ENCODE measurements at places on chromosomes 2 and 18. TPM values are rescaled to one million over a fixed set of nuclear protein-coding genes. Genes with fewer than 3 reads are reported as not detected.

DNA sequence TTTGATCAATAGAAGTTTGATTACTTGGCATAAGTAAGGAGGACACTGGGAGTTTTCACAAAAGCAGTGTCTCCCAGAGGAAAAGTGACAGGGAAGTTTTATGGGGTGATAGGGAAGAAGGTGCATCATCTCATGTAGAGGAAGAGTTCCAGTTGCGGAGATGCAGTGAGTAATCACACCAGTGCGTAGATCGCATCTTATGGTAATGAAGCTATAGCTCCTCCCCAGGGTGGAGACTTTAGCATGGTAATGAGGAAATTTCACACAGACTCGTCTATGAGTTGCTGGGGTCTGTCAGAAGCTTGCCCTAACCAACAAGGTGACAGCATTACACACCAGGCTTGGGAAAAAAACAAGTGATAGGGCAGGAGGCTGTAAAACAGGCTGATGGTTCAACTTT lies 49.0 kb downstream of the KYNU start:
- DNase-seq = no peak

UGT1A3 gene
- total RNA-seq = not detected

DNA sequence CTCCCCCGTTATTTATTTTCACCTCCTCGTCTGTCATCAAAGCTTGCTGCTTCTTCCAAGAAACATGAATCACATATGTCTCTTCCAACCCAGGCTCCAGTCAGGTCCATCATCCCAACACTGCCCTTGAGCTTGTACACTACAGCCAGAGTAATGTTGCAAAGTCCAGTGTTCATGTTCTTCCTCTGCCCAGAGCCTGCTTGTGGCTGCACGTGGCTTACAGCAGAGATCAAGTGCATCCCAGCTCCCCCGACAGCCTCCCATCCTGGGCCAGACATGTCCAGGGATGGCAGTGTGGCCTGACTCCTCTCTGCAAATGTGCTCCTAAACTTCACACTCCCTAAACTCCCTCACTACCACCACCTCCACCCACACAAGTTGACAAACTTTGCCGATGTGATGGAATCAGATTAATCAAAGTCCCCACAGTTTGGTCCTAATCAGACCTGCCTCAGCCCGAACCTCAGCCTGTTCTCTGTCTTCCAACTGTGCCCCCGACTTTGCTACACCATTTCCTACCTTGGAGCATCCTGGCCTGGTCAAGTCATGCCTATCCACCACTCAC lies 54.2 kb upstream of the MAPRE3 start:
- no peak for DNase-seq

OLA1 gene
- 89.6 TPM for total RNA-seq

DNA sequence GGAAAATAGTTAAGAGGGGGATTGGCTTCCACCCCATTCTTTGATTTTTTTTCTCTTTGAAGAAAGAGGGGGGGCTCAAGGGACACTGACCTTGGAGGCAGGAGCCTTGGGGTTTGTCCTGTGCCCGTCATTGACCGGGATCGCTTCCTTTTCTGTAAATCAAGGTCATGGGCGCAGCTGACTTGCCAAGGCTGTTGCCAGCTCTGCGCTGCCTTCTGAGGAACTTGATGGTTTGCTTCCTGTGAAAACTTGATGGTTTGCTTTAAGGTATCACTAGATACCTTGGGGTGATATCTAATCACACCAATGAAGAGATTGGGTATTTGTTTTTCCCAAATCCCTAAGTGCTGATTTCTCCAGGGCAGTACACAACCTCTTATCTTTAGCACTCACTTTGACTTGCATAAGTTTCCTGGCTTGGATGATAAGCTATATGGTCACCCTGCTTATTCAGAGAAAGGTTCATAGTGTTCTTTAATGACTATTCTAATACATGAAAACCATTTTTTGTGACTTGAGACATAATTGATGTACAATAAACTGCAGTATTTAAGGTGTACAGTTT lies 56.0 kb downstream of the DGKD start:
- DNase-seq = no peak

- DNase-seq = no peak
These were observed 116.8 kb downstream of the COPS8 start for GRCh38 chr2:237202288-237203030.

DNA sequence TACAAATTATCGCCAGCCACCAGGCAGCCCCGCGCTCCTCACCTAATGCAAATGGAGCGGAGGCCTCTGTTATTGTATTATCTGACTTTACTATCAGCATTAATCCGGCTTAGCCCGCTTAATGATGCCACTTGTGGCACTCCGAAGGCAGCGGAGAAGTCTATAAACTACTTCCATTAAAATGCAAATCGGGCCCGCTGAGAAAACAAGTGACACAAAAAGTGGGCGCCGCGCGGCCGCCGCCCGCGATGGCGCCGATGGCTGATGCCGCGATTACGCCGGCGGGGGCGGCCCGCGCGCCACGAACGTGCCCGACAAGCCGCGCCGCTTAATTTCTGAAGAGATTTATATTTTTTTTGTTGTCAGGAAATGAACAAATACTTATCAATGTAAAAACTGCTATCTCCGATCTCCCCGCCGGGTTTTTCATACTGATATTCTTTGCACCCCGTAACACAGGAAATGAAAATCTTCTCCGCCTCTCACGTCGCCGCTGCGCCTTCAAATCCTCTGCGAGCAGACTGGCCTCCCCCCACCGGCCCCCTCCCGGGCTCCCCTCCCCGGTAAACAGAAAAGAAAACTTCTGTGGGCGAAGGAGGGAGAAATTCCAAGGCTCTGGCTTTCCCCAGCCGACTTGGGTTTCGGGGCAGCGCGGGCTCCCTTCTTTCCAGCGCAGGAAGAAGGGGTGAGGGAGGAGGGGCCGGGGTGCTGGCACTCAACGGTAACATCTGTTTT lies 221.8 kb downstream of the INSIG2 start:
- peak; percentile 71 for DNase-seq

GRCh38 chr18:46009125-46009840 lies 42.2 kb upstream of the EPG5 start:
- no peak for DNase-seq

GRCh38 chr2:101734505-101735165 lies 37.1 kb downstream of the MAP4K4 start:
- no peak for DNase-seq

- DNase-seq = no peak
These were observed 81.9 kb downstream of the SLC8A1 start for GRCh38 chr2:40370007-40370395.

DNA sequence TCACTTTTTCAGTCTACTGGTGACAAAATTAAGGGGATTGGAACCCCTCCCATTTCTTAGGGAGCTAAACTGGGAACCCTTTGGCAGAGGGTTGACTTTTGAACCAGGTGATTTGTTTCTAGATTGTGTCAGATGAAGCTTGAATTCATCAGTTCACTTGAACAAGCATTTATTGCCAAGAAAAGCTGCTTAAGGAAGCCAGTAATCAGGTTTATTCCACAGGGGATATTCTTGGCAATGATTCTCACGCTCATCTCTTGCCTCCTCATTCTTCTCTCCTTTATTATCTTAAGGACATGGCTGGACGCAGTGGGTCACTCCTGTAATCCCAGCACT lies 101.0 kb downstream of the ALPK2 start:
- no peak for DNase-seq

DNA sequence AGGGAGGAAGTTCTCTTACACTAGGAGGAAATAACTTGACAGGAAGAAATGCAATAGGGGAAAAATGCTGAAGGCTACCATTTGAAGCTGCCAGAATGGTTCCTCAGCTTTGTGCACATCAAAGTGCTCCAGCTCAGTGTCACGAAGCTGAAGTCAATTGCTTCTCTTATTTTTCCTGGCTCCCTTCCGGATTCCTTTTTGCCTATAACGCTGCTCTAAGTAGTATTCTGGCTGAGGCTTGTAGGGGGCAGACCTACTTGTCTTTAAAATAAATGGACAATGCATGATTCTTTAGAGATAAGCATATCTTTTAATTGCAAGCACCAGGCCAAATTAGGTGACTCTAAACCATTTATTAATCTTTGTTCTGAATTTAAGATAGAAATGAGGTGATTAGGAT lies 60.3 kb upstream of the SCN1A start:
- DNase-seq = no peak

FOXD4L1 gene
- 0.20 TPM for total RNA-seq

DNA sequence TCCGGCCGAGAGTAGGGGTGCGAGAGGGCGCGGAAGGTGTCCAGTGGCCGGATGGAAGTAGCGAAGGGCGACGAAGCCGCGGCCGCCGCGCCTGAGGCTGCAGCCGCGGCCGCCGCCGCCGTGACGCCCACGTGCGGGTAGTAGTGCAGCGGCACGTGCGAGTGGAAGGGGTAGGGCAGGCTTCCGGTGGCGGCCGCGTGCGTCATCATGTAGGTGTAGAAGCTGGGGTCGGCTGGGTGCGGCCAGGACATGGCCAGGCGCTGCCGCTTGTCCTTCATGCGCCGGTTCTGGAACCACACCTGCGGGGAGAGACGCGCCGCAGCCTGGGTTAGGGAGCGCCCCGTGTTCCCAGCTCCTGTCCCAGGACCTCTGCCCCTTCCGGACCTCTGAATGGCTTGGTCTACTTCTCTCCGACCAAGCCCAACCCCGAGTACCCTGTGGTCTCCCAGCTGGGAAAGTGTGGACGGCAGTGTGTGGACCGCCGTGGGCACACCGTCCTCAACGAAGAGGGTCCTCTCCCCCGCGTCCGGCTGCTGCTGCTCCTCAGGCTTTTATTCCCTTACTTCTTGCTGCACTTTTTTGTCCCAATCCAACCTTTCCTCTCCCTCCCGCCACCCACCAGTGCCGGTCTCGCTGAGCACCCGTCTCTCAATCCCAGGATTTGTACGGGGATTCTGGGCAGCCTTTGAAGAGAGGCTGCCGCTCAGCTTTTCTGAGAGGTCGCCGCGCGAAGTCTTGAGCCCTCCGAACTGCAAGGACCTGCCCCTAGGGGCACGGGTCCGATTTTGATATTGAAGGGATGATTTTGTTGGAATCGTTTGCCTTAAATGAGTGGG lies 3.0 kb downstream of the EVX2 start:
- DNase-seq = peak; percentile 69

PRKRA gene
- total RNA-seq = 53.0 TPM

- DNase-seq = no peak
These were observed 58.7 kb upstream of the RFX8 start for GRCh38 chr2:101533561-101534148.

DNA sequence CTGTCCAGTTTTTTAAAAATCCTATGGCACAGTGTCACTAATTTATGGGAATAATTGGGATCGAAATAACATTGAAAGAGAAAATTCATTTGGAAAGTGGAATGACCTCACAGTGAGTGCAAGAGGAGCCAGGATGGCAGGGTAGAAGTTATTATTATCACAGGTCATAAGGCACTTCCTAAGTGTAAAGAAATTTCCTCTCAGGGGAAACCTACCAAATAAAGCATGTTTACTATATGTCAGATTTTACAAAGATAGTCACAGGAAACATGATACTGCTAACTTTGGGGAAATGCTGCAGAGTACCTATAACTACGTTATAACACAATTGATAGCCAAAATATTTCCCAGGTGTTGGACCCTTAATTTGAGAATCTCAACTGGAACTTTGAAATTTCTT lies 226.3 kb upstream of the SMAD7 start:
- DNase-seq = no peak

LRATD1 gene
- 35.1 TPM for total RNA-seq

TANC1 gene
- total RNA-seq = 18.5 TPM

SLC4A5 gene
- 1.5 TPM for total RNA-seq

- no peak for DNase-seq
These were observed 51.3 kb downstream of the ZNF516 start for GRCh38 chr18:76443519-76444445.

GRCh38 chr2:150575861-150576260 lies 88.4 kb upstream of the RND3 start:
- DNase-seq = no peak

GRCh38 chr2:214837466-214837865 lies 28.0 kb upstream of the BARD1 start:
- no peak for DNase-seq

- no peak for DNase-seq
These were observed 39.8 kb upstream of the PARD3B start for GRCh38 chr2:204505488-204505887.

RAB10 gene
- total RNA-seq = 122 TPM

DNA sequence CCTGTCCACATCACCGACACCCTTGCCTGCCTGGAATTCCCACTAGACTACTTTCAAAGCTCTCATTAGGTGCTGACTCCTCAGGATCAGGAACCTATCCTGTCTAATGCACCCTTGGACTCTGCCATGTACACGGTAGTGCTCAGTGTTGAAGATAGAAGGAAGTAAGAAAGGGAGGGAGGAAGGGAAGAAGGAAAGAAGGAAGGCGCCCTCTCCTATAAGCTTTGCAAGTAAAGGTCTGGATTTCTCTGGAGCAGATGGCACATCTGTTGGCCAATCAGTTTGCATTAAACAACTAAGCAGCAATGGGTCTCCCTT lies 45.3 kb downstream of the SCTR start:
- no peak for DNase-seq

TMEM198 gene
- total RNA-seq = 8.0 TPM

RESP18 gene
- total RNA-seq = not detected

DNA sequence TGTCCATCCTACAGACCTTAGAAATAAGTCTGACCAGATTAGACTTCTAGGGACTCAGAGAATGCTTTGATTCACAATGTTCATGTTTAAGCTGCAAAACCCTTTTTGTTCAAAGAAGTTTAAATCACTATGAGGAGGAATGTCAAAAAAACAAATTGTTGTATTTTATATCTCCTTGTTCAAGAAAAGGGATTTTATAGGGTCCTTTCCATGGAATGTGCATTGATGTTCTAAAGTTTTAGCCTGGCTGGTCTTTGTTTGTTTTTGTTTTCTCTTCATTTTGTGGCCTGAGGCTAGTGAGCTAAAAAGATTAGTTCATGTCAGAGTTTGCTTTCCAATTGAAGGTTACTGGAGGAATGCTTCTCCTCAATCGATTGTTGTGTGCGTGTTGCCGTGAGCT lies 77.2 kb downstream of the MGAT5 start:
- no peak for DNase-seq

PLEKHH2 gene
- 5.1 TPM for total RNA-seq
